ENCODE measurements at places on chromosomes 4 and X.

DNA sequence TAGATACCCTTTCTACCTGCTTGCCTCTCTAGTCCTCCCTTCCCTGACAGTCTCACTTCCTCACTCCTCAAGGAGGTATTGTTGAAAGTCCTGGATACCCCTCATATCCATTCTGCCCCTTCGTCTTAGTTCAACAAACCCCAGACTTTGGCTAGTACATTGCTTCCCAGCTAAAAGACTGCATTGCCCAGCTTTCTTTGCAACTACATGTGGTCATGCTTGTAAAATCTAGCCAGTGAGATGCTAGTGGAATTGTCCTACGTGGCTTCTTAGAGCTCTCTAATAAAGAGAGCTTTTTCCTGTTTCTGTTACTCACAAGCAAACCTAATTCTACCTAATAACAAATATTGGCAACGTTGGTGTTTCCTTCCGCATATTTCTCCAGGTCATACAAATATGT lies 237.9 kb upstream of the PSAPL1 start:
- no peak for DNase-seq

- no peak for DNase-seq
Observed at GRCh38 chr4:122762520-122762919, 30.0 kb downstream of the BBS12 start.

GRCh38 chr4:119246177-119246733 lies 33.7 kb downstream of the USP53 start:
- no peak for DNase-seq

- DNase-seq, result no peak
Observed at GRCh38 chrX:12058087-12058486, 80.2 kb upstream of the FRMPD4 start.

DNA sequence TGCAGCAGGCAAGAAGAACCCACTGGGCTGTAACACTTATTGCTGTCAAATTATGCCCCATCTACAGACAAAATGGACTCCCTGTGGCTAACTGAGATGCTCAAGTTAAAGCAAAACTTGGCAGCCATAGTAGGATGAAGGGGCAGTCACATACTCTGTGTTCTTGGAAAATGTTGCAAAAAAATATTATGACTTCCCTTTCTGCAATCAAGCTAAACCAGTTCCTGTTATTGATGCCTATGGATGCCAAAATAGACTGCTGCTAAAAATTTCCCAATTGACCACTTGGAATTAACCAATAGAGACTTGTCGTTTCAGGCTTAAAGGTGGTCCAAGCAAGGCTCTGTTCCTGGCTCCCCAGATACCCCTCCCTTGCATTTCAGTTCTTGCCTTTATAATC lies 49.5 kb downstream of the IQCM start:
- DNase-seq, result no peak

- DNase-seq, result no peak
Observed at GRCh38 chr4:153204247-153204671, at the start of gene TRIM2. Gene TRIM2 (plus strand): TSS chr4:153204443. CDS start chr4:153204531, 88 bp downstream.

- no peak for DNase-seq
Observed at GRCh38 chr4:40423735-40424134, 88.6 kb downstream of the CHRNA9 start.

DNA sequence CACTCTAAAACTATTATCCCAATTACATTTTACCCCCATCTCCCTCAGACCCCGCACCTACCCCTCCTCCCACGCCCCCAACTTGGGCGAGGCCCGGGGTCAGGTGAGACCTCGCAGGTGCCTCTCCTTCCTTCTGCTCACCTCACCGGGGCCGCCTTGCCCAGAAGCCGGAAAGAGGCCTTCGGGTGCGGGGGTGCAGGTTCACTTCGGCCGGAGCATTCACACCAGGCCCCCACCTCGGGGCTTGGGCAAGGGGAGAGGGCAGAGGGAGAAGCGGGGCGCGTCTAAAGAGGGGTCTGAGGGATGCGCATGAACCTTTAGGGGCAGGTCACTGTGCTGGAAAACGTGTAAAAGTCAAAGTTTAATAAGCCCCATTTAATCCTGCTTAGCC lies 427 bp downstream of the ZNF182 start:
- DNase-seq, result no peak

GRCh38 chrX:375181-376036 lies 11.3 kb downstream of the PPP2R3B start:
- no peak for DNase-seq

GRCh38 chr4:107618656-107619055 lies 101.4 kb downstream of the PAPSS1 start:
- no peak for DNase-seq

- DNase-seq, result no peak
Observed at GRCh38 chr4:116501954-116502353, 583.4 kb downstream of the TRAM1L1 start.

DNA sequence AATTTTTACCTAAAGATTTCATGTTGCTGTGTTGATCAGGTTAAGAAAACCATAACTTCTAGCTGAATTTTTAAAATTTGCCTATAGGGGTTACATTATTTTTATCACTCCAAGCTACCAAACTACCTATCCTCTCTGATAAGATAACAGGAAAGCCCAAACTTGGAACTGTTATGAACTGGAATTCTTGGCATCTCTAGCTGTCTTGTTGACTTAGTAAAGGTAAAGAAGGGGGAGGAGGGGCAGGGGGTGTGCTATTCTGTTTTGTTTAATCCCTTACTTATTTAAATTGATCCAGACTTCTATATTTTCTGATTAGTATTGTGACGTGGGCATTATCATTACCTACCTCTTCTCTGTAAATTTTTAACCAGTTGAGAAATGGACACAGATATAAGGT lies 54.7 kb downstream of the SLAIN2 start:
- no peak for DNase-seq

DNA sequence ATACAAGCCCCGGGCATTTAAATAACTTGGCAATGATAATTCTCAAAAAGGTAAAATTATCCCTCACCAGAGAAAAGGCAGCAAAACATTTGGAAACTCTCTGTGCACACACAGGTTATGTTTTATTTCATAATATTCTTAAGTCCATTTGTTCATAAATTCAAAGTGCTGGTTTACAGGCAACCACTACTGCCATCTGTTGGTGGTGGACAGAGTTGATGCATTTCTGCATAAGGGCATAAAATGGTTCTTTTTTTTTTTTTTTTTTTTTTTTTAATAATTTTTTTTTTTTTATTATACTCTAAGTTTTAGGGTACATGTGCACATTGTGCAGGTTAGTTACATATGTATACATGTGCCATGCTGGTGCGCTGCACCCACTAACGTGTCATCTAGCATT lies 31.5 kb upstream of the IL21 start:
- no peak for DNase-seq

DNA sequence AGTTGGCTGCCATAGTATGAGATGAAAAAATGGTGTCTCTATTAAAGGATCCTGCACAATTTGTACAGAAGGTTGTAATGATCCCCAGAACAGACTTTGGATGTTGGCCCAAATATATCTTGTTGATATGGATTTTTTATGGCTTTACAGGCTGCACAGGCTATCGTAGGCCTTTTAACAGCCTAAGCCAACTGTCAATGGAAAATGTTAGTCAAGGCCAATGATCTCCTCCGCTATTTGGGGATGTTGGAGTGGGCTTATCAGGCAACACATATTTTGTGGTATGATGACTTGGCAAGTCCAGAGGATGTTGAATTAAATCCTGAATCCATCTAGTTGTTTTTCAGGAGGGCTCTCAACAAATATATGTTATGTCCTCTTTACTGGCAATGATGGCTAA lies 42.1 kb downstream of the ZCCHC13 start:
- DNase-seq, result no peak

DNA sequence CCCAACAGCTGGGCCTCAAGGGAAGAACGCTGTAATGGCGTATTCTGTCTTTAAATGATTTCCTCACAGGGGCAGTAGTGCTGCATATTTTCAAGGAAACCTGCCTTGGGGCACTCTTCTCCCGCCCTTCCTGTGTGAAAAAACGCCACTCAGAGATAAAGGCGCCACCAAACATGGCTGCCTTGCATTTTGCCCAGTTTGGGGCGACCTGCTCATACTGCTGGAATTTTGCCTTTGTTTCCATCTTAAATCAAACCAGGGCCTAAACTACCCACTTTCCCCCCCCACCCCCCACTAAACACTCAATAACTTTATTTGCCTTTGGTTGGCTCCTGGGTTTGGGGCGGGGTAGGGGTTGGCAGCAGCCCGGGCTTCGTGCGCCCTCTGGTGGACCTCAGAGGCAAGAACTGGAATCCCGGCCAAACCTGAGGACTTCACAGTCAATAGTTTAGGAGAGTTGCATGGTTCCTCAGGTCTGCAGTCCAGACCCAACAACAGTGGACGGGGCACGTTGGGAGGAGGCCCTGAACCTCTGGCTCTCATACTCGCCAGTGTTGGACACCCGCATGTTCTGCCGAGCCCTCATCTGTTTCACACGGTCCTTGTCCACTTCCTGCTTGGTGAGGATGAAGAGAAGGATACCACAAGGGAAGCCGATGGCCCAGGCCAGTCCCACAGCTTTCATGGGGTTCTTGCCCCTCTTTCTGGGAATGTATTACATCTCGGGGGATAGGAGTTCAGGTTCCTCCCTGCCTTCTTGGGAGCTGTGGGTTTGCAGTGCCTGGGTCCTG lies 220.1 kb upstream of the STK26 start:
- peak; percentile 79 for DNase-seq

DNA sequence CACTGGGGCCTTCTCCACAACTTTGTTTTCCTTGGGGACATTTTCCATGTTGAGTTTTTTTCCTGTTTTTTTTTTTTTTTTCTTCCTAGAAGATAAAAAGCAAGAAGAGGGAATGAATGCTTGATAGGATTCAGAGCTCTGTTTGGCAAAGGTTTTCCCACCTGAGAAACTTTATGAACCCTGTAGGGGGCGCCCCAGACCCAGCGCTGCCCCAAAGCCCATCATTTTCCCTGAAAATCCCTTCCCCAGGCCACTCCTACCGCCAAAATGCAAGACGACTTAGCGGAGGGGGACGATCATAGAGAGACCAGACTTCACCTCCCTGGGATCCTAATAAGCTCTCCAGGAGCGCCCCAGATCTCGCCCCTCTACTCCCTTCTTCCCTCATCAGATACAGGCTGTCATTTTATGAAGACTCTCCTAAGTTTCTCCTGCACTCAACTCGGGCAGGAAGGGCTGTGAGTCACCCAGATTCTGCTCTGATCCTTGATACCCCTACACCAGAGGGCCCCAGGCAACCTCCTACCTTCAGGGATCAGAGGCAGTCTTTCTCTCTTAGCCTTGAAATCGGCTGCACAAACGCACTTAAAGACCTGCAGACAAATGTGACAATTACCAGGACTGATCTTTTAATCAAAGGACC lies 1.4 kb downstream of the BEX5 start:
- DNase-seq, result peak; percentile 5

DNA sequence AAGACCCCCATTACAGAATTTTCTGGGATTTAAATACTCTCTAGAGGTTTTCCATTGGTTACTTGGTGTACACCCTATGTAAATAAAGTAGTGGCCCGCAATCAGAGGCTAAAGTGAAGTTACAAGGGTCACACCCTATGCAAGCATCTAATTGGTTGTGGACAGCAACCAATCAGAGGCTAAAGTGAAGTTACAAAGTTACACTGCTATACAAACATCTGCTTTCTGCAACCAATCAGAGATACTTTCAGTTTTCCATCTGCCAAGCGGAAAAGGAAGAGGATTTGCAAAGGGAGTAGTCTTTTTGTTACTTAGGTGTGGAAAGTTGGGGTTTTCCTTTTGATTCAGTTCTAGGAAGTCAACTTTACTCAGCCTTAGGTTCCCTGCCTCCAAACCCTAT lies 2.0 kb upstream of the ATRX start:
- peak; percentile 60 for DNase-seq

DNA sequence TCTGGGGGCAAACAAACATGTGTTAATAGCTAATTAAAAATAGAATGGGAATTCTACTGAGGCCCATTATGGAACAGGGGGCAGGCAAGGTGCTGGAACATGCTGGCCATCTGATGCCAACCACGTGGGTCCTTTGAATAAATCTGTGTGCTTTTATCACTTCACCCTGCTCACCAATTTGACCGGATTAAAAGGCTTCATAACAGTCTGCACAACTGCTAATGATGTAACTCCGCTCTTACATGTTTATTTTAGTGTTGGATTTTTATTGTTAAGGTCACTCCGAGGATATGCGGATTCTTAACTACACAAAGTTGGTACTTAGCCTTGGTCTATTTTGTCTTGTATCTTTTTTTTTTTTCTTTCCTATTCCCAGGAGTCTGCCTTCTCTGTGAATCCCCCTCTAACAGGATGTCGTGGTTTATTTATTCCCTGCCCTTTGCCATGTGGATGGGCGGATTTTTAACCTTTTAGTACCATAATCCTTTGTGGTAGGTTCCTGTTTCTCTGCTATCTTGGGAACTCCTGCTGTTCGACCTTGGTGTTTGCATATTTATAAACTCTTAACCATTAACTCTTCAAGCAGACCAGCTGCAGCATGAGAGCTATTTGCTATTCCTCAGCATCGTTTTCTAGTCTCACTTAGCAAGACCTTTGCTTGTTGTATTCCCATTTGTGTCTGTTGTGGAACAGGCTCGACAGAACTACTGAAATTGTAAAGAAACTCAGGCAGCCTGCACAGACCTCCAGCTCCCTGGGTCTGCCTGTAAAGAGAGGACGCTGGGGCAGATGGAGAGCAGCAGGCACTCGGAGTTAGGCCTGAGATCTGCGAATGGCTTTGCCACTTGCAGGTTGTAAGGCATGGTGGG lies 38.0 kb downstream of the TRIM2 start:
- DNase-seq, result no peak

DNA sequence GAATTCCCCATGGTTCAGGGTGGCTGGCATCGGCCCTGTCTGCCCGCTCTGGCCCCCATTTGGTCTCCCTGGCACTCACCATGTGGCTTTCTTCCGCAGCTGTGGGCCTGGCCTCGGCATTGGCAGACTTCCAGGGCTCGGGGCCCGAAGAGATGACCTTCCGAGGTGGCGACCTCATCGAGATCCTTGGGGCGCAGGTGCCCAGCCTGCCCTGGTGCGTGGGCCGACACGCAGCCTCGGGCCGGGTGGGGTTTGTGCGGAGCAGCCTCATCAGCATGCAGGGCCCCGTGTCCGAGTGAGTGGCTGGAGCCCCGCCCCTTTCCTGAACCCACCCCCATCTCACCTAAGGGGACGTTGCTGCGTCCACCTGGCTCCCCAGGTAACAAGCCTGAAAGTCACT lies 20.1 kb downstream of the SH3TC1 start:
- no peak for DNase-seq

DNA sequence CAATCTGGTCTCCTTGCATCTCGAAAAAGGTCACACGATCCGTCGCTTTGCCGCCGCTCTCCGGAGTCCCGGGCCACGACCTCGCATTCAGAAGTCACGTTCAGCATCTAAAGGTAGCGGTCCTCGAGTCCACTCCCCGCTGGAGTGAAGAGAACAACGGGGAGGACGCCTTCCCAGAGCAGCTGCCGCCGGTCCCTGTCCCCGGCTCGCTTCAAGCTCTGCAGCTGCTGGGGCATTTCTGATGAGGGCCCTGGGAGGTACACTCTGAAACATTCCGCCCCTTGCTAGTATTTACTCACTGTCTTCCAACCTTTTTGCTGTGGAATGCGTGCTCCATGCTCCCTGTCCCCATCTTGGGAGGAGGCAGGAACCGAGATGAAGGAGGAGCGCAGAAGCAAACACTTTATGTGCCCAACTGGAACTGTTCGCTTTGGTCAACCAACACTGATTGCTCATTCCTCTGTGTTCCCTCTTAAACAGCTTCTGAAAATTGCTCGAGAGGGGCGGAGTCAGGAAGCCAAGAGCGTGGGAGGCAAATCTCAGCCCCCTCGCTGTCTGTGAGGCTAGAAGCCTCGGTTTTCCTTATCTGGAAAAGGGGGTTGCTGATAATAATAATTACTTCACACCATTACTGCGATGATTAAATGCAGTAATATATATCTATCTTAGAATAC lies 6.4 kb upstream of the VAMP7 start:
- DNase-seq, result no peak
